Chondrocyte (in vitro differentiated cells): ENCODE measurements at places on chromosomes 11 and 22. TPM values are rescaled to one million over a fixed set of nuclear protein-coding genes. Genes with fewer than 3 reads are reported as not detected.

DNA sequence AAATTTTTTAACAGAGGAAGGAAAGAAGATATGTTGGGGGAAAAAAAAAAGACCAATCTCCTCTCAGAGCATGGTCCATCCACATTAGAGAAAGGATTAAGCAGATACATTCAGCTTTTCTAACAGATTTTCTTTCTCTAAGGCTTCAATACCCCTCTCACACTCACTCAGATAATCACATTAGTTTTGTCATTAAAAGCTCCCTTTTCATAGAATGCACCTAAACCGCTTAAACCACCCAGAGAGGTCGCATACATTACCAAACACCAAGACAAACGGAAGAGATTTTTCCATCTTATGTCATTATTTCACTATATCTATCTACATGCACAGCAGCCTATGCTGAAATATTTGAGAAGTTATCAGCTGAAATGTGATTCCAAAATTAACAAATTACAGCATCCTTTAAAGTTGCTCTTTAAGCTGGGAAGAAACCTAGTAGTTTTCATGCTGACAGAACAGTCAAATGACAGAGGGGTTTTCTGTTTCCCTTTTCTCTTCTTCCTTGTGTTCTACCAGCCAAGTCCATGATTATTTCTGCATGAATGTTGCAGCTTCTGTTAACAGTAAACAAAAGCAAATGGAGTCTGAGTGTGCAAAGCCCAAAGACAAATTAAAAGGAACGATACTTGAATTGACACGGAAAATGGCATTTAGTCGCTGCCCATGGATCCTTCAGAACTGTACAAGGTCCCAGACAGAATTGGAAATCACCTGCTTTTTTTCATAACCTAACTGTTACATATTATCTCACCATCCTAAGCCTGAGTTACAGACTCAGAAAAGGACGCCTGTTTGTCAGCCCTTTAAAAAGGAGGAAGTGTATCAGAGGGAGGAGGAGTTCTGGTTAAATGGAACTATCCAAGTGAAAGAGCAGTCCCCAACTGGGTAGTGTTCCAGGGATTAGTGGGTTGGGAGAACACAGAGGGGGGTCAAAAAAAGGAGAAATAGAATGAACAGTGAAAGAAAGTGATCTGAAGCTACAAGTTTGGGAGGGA, 54.6 kb downstream of the PRCP start:
- no peak for DNase-seq

- DNase-seq = no peak
These were observed 136.2 kb downstream of the ELP4 start for GRCh38 chr11:31645747-31646146.

Gene FLRT1
- total RNA-seq = 0.12 to 0.31 TPM (median 0.22 TPM) in 3 replicates

- no peak for DNase-seq
These were observed 27.2 kb upstream of the KCNJ11 start for GRCh38 chr11:17415523-17416104.
